Esophagus squamous epithelium (tissue), 5 donors: ENCODE measurements at places on chromosomes 16 and 17. TPM values are rescaled to one million over a fixed set of nuclear protein-coding genes. Genes with fewer than 3 reads are reported as not detected.

The RCVRN gene
- not detected for total RNA-seq

The RAMP2 gene
- total RNA-seq, result 4.7 TPM

The PPP1R27 gene
- total RNA-seq, result not detected

The CDH1 gene
- 302 TPM for total RNA-seq

The ITGAL gene
- 3.1 TPM for total RNA-seq

The IGSF6 gene
- total RNA-seq, result 0.18 TPM

The P2RX5 gene
- total RNA-seq, result 0.38 TPM

The IL4R gene
- total RNA-seq, result 85.6 TPM

The ANKFN1 gene
- total RNA-seq, result under 0.01 TPM

The MSLN gene
- 5.4 TPM for total RNA-seq

The PGS1 gene
- total RNA-seq, result 22.2 TPM

The KRT17 gene
- 45.8 TPM for total RNA-seq

The RABEP1 gene
- total RNA-seq, result 33.2 TPM

The CACNG5 gene
- total RNA-seq, result not detected

The PARD6A gene
- 2.3 TPM for total RNA-seq

The HEATR9 gene
- total RNA-seq, result 0.15 TPM

The ATP1B2 gene
- 0.09 TPM for total RNA-seq

The UBE2G1 gene
- 80.4 TPM for total RNA-seq

The COL1A1 gene
- total RNA-seq, result 20.8 TPM

The ASPSCR1 gene
- total RNA-seq, result 10.1 TPM

The CEP20 gene
- 74.3 TPM for total RNA-seq

The SCN4A gene
- total RNA-seq, result not detected

The TBC1D3C gene
- 0.15 TPM for total RNA-seq

The KANSL1 gene
- 37.9 TPM for total RNA-seq

The SDK2 gene
- total RNA-seq, result 2.3 TPM

The TEX14 gene
- not detected for total RNA-seq

The PRSS22 gene
- total RNA-seq, result 149 TPM

The KRT40 gene
- not detected for total RNA-seq

The PRR15L gene
- 12.5 TPM for total RNA-seq

The HSPB9 gene
- not detected for total RNA-seq

The FOXC2 gene
- total RNA-seq, result 0.09 TPM

The ABCC11 gene
- total RNA-seq, result not detected

The CES2 gene
- 174 TPM for total RNA-seq

The WFIKKN2 gene
- total RNA-seq, result not detected

The CDYL2 gene
- 3.2 TPM for total RNA-seq

The TPSAB1 gene
- 395 TPM for total RNA-seq

The DNAI2 gene
- not detected for total RNA-seq

The CES3 gene
- total RNA-seq, result 5.0 TPM

The TMEM238L gene
- 0.42 TPM for total RNA-seq

The MYH2 gene
- not detected for total RNA-seq

The LPO gene
- total RNA-seq, result 2.5 TPM

The UNC45B gene
- not detected for total RNA-seq

The SMIM22 gene
- 10.2 TPM for total RNA-seq

The TNFSF12 gene
- 3.5 TPM for total RNA-seq

The ZFP90 gene
- 10.8 TPM for total RNA-seq

The PPM1E gene
- total RNA-seq, result not detected

The EVI2A gene
- total RNA-seq, result 11.1 TPM

The DLX3 gene
- total RNA-seq, result 0.76 TPM

The KRT20 gene
- not detected for total RNA-seq

The DBNDD1 gene
- total RNA-seq, result 9.0 TPM

The CACNA1G gene
- total RNA-seq, result not detected

The CHD9NB gene
- total RNA-seq, result 2.2 TPM

The TAOK2 gene
- total RNA-seq, result 30.5 TPM

The ITGA2B gene
- total RNA-seq, result 0.26 TPM

The FOXF1 gene
- total RNA-seq, result 3.9 TPM

The GPRC5B gene
- 12.5 TPM for total RNA-seq

The ABCA10 gene
- 7.8 TPM for total RNA-seq

The OVCA2 gene
- 57.9 TPM for total RNA-seq

The KRTAP17-1 gene
- not detected for total RNA-seq
